ENCODE measurements at places on chromosomes 5 and 9. TPM values are rescaled to one million over a fixed set of nuclear protein-coding genes. Genes with fewer than 3 reads are reported as not detected.
A peak's percentile ranks its signal among the peaks of the same experiment; 100 is the strongest.

The TEX53 gene
- total RNA-seq: not detected

DNA sequence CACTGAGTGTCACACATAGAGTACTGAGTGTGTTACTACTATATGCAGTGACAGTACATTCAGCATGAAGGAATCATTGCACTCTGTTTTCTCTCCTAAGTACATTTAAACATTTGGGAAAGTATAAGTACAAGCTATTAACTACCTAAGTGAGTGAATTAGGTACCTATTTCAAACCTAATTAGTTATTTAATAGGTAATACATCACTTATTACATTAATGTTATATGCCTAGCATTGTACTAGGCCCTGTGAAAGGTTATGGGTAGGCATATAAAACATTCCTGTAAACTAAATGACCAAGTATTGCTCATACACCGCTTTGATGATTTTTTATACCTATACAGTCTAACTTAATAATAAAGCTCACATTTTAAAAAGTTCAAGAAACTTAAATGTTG is 25.7 kb upstream of the PPP3R2 start:
- no peak for DNase-seq

The NTNG2 gene
- total RNA-seq: 5.7 TPM

The COL23A1 gene
- total RNA-seq: not detected

The AQP7 gene
- total RNA-seq: 0.12 TPM

The DAPK1 gene
- 17.7 TPM for total RNA-seq

DNA sequence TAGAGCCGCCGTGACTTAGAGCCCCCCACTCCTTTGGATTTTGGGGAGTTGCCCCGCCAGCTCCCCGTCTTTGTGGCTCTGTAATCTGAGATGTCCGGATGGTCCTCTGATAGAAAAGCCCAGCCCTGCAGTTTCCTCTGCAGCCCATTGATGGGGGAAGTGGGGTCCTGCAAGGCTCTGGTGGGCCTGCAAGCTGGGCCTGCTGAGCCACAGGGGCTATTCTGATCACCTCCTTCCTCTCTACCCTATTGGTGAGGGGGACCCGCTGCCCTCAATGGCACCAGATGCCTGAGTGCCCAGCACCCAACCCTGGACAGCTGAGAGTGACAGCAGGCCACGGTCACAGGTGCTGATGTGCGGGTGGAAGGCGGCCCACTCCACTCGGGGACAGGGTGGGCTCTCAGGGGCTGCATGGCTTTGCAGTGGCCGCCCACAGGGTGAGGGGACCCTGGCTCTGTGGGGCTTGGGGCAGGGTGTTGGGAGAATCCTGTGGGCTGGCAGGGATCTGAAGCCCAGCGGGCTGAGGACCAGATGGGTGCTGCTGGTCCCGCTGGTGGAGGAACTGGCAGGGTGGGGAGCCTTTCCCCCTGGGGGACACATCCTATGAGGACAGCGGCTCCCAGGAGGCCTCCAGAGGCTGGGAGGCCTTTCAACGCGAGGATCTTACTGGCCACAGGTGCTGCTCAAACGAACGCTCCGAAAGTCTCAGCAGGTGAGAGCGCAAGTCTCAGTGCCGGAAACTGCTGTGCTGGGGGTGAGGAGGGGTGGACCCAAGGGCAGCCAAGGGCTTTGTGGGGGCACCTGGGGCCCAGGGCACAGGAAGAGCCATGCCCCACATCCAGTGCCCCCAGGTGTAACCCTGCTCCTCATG is 30.0 kb upstream of the LPCAT1 start:
- no peak for DNase-seq

The DBH gene
- 0.02 TPM for total RNA-seq

The FBP1 gene
- not detected for total RNA-seq

GRCh38 chr9:109036744-109037680 is 23.7 kb upstream of the CTNNAL1 start:
- peak; percentile 33 for DNase-seq

The LECT2 gene
- total RNA-seq: not detected

DNA sequence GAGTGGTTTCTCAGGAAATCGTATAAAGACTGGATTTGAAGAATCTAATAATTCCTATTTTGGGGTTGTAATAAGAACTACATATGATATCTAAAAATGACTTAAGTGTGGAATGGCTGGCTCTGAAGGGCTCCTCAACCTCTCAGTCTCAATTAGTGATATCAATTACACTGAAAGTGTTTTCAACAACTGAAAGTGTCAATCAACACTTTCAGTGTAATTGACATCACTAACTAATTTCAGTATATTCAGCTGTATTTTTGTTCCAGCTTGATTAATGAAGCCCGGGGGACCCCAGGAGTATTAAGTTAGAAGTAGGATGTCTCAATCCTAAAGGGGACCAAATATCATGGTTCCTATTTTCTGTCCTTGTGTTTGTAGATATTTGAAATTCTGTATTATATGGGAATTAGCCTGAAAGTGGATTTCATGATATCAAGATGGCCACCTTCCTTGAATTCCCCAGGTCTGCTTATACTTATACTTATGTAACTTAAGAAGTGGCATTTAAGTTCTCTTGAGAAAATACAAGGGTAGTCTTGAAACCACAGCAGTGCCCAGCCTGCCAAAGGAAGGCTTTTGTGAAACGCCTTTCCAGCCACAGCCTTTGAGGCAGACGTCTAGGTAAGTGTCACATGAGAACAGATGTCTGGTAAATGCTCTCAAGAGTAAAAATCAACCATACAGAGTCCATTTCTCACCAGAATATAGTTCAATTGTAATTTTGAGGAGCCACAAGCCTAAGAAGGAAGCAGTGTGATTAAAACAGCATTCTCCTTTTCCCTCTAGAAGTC is 4.6 kb downstream of the BASP1 start:
- no peak for DNase-seq

GRCh38 chr5:54178207-54178606 is 132.2 kb downstream of the ARL15 start:
- DNase-seq: no peak

GRCh38 chr9:133374612-133375115 is 1.2 kb downstream of the SURF4 start:
- DNase-seq: peak; percentile 31

GRCh38 chr9:116383133-116383532 is 229.5 kb downstream of the PAPPA start:
- DNase-seq: no peak

- no peak for DNase-seq
These were observed 430.6 kb downstream of the PDE4D start for GRCh38 chr5:59462956-59463355.

- no peak for DNase-seq
These were observed 906.0 kb upstream of the CDH10 start for GRCh38 chr5:25550793-25551192.

DNA sequence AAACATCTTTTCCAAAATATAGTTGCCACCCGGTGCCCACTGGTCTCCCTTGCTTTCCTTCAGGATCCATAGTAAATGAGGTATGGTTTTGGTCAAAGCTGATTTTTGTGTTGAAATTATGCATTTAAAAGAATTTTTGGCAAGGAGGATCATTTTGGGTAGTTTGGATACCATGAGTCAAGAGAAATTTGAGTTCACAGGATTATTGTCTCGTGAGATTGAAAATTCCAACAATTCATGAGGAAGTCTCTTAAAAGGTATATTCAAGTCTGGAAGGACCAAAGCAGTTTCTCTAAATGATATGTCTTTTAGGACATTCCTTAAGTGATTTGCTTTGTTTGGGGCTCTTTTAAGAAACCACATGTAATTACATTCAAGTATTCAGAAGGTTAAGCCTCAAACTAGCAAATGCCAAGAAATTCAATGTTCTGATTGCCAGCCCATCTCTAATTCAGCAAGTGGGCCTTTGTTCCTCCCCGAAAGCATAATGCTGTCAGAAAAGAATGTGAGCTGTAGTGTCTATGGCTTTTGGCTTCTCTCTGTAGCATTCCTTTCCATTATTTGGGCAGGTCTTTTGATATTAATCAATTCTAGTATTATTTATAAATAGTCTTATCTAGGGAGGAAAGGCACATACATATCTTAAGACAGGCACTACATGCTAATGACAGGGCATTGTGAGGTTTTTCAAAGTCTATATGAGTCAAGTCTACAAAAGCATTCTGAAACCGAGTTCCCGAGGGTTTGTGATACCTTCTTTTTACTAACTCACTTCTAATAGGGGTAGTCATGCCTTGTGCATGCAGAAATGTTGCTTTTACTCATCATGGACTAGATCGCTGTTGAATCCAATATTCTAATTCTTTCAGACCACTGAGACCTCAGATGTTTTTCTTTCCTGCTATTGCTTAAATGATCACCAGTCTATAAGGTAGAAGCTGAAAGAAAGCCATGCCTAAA is 453.9 kb downstream of the ENC1 start:
- DNase-seq: no peak

DNA sequence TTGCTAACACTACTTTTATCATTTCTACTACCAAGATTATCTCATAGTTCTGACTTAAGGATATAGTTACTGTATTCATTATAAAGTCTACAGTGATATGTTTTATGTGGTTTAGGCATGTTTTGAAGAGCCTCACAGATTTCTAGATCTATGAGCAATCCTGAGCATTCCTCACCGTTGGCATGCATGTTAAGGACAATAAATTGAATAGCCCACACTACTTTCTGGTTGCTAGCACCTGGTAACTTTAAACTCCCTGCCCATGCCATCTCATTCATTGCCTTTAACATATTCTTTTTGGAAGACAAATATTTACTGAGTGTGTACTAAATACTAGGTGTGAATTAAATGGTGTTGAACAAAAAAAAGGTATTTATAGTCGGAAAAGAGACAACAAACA is 868.1 kb upstream of the CDH9 start:
- no peak for DNase-seq

All from A172 (cell line).